ENCODE measurements at places on chromosomes 6 and 20.

- DNase-seq: no peak
These were observed 397 bp downstream of the PEDS1 start for GRCh38 chr20:50153153-50153499.

- DNase-seq: no peak
These were observed 29.9 kb upstream of the BACH2 start for GRCh38 chr6:90326404-90327057.

DNA sequence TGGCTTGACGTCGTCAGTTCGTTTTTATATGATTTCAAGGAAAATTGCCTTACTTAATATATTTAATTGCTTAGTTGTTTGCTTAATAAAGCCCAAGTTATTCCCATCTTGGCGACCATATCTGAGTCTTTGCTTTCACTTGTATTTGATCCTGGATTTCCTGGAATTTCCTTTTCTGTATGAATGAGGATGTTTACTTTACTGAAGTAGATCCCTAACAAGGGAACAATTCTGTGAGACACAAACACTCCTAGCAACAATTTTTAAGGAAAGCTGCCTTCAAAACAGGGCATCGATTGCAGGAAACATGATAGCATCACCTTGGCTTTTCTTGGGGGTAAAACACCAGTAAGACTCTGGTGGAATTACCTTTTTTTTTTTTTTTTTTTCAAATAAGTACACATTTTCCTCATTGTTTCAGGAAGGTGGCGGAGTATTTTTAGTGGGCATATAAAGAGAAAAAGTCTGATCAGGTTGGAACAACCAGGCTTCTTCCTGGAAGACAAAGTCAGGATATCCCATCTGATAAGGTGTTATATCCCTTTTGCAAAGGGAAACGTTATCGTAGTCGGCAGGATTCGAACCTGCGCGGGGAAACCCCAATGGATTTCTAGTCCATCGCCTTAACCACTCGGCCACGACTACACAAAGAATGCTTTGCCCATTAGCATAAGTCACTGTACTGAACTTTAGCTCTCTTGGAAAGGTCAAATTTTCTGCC, 68.5 kb upstream of the ZNF184 start:
- no peak for DNase-seq

DNA sequence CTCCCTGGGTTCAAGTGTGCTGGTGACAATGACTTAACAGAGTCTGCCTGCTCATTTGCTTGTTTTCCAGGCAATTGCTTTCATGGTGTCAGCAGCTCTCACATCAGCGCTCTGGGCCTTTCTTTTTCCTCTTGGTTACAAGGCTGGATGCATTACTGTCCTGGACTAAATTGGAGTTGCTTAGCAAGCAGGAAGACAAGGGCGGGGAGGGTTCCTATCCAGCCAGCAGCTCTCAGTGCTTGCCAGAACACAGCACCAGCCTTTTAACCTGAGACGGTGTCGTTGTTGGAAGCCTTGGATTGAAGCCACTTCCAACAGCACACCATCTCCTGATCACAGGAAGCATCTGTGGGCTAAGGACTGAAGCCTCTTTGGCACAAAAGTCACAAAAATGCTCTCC, 606.9 kb downstream of the CDH26 start:
- DNase-seq: no peak

- peak; percentile 23 for DNase-seq
These were observed 16.5 kb upstream of the AAR2 start for GRCh38 chr20:36219671-36220220.

DNA sequence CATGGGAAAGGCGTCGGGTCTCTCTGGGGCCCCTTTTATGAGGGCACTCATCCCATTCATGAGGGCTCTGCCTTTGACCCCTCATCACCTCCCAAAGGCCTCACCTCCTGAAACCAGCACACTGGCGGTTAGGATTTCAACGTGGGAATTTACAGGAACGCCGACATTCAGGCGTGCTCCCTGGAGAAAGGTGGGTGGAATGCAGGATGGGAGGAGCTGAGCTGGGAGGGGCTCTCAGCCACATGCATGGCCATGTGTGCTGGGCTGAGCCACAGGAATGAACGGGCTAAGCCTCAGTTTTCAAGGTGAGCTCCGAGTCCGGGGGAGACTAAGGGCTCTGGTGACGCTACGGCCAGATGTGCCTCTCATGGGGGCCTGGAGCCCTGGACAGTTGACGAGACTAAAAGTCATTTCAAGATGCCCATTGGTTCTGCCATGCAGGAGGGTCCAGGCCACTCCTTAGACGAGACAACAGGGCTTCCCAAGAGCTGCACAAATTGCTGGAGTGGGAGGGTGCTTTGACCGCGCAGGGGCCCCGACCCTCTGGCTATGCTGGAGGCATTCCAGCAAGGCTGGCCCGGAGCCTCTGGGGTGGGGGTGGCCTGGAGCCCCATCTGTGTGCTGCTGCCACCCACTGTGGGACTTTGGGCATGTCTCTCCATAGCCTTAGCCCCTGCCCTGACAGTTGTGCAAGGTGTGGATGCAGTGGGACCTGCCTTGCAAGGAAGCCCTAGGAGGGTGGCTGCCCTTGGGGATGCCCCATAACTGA, 3.8 kb upstream of the ARFGAP1 start:
- no peak for DNase-seq

Measured in head of caudate nucleus (tissue), 42 donors.